Eye (tissue), 1 donor: ENCODE measurements at places on chromosomes 4 and X.
A peak's percentile ranks its signal among the peaks of the same experiment; 100 is the strongest.

GRCh38 chrX:152136312-152136711 lies 2.1 kb downstream of the MAGEA10 start:
- DNase-seq = no peak

- DNase-seq = no peak
These were observed 117.9 kb downstream of the TBC1D19 start for GRCh38 chr4:26701786-26702227.

DNA sequence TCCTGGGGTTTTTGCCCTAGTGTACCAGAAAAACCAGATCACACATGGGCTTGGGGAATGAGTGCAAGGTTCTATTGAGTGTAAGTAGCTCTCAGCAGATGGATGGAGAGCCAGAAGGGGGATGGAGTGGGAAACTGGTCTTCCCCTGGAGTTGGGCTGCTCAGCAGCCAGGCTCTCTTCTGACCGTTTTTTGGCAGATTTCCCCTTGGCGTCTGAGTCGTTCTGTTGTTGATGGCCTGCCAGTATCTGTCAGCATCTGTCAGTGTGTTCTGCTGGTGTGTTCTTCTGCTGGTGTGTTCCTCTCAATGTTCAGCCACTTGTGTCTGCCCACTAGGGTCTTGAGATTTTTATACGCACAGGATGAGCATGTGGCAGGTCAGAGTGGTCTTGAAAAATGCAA lies 633.9 kb upstream of the CPEB2 start:
- no peak for DNase-seq

- DNase-seq = no peak
These were observed 999 bp upstream of the KLHL15 start for GRCh38 chrX:24027985-24028384.

DNA sequence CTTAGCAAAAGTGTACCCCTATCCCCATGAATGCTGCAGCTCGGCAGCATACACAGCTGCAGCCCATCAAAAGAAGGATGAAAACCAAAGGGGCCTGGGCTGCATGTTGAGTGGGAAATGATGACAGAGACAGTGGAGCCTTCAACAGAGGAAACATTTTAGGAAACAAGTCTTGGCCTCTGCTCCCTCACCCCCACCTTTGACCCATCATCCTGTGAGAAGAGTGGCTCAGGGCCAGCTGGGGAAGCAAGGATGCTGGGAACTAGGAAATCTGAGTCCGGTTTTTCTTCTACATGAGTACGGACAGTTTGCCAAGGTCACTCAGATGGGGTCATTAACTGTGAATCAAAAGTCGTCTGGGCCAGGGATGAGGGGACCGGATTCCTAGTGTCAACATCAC lies 37.2 kb downstream of the IDS start:
- no peak for DNase-seq

GRCh38 chrX:107773906-107774435 lies 1.6 kb downstream of the TSC22D3 start:
- DNase-seq = peak; percentile 6

- DNase-seq = no peak
These were observed 199.9 kb upstream of the MAB21L2 start for GRCh38 chr4:150382028-150382427.

DNA sequence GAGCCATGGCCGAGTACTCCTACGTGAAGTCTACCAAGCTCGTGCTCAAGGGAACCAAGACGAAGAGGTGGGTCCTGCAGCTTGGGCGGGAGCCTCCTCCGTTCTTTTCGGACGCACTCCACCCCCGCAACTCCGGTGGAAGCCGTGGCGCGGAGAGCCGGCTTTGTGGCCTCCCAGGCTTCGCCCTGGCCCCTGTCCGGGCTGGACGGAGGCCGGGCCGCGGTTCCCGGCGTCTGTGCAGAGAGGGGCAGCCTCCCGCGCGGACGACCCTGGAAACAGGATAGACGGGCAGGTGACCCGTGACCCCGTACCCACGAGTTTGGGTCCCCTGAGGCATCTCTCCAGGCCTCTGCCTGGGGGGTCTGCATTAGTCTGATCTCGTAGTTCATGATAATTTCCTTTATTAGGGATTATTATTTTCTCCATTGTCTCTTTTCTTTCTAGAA lies 356 bp downstream of the FRG1 start:
- no peak for DNase-seq

- DNase-seq = peak; percentile 63
These were observed 905.2 kb downstream of the TRAM1L1 start for GRCh38 chr4:116180157-116180601.

- DNase-seq = no peak
These were observed 280.8 kb downstream of the ANKRD50 start for GRCh38 chr4:124431653-124432192.

DNA sequence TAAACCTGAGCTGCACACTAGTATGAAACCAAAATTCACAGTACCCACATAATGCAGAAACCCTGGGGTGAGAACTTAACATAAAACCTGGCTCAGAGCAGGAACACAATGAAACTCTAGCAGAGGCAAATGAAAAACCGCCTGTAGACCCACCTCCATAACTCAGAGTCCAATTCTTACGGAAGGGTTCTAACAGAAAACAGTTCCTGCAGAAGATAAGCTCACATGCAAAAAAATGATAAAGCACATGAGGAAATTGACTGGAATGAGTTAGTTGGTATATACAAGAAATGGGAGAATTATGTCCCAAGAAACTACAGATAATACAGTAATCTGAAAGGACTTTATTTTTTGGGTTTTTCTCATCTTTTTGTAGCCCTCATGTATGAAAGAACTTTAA lies 14.7 kb downstream of the RTL9 start:
- no peak for DNase-seq

DNA sequence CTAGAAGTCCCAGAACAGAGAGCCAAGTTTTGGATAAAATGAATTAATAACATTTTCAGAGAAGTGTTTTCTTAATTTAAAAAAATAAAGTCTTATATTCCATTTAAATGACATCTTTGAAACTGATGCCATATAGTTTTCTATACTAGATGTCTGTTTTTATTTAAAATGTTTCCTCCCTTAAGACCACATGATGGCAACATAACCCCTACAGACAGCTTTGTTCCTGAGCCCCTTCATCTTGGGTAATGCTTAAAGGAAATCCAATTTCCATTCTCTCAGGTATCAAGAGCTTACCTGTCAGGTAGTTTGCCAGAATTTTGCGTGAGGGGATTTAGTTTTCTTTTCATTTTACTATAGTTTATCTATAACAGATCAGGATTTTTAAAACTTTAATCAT lies 181.4 kb upstream of the UGT8 start:
- no peak for DNase-seq

DNA sequence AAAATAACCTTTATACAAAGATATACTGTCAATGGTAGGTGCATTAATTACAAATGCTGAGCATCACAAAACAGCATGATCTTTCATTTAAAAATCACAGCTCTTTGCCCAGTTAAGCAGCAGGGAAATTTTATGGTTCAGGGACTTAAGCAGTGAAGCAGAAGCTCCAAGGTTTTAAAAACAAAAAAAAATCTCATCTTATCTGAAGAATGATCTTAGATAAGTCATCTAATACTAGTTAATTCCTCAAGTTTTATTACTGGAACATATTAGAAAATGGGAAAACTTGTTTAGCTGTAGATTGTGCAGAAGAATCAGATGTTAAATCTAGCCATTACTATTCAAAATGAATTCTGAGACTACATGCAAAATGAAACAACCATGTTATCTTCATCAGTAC lies 289.9 kb downstream of the GASK1B start:
- DNase-seq = peak; percentile 64

DNA sequence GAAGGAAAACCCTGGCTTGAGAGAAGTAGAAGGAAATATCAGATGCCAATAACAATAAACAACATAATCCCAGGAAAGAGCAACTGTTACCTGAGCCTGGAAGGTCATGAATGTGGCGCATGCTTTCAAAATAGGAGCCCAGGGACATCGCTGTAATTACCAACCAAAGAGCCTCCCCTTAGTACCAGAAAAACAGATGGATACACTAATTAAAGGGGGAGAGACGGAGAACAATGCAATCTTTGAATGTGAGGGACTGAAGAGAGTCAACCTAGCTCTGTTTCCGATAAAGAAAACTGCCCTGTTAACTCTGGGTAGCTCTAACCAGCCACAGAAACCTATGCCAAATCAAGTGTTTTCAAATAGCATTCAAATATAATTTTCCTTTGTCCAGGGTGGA lies 161.4 kb downstream of the ENOX2 start:
- no peak for DNase-seq

DNA sequence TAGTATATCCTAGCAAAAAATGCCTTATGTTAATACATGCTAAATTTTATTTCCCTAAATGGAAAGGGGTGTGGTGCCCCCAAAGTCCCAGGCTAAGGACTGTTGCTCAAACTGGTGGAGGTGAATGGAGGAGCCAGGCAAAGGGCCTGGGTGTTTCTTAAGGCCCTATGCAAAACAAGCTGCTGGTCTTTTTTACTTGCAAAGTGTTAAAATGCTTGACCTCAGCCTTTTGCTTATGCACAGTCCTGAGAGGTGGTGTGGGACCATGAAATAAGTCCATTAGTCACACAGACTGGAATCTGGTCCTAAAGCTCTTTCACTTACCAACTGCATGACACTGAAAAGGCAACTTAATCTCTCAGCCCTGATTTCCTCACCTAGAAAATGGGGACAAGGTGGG lies 223.5 kb upstream of the MBNL3 start:
- no peak for DNase-seq

- no peak for DNase-seq
These were observed 130.4 kb downstream of the ARHGAP6 start for GRCh38 chrX:11535156-11535919.

GRCh38 chr4:42339935-42340406 lies 57.3 kb upstream of the SHISA3 start:
- DNase-seq = no peak

DNA sequence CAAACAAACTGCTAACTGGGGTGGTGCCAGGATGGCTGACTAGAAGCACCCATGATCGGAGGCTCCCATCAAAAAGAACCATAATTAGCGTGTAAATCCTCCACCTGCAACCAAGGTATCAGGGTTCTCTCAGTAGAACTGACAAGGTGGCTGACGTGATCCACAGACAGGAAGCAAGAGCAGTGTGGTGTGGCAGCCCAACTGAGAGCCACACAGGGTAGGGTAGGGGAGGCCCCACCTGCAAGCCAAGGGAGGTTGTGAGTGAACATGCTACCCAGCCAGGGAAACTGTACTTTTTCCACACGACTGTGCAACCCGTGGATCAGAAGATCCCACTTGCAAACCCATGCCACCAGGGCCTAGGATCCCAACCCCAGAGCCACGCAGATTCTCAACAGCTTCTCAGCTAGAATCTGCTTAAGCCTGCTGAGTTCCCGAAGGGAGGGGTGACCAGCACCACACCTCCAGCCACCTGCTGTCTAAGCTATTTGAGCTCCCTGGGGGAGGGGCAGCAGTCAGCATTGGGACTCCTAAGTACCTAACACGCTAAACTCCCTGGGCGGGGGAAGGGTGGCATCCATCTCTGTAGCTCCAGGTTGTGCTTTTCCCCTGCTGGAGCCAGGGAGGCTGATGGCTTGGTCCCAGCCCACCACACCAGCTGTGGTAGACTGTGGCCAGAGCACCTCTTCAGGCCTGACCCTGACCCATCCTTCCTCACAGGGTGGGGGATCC lies 425.1 kb downstream of the GPM6A start:
- DNase-seq = no peak

- no peak for DNase-seq
These were observed 68.4 kb downstream of the MFAP3L start for GRCh38 chr4:169957785-169958184.

DNA sequence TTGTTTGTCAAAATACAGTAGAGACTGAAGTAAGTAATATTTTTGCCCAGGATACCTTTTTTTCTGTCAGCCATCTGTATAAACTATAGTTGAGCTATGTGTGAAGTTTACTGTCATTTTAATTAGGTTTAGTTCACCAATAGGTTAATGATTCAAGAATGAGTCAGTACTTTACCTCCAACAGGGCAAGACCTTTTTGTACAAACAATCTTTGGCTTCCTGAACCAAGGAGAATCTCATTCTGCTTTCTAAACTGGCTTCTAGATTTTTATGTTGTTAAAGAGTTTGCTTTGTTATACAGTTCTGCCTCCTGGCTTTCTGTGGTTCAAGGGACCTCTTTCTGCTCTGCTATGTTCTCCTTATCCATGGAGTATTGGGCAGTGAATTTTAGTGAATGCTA lies 412.0 kb upstream of the NR3C2 start:
- no peak for DNase-seq

DNA sequence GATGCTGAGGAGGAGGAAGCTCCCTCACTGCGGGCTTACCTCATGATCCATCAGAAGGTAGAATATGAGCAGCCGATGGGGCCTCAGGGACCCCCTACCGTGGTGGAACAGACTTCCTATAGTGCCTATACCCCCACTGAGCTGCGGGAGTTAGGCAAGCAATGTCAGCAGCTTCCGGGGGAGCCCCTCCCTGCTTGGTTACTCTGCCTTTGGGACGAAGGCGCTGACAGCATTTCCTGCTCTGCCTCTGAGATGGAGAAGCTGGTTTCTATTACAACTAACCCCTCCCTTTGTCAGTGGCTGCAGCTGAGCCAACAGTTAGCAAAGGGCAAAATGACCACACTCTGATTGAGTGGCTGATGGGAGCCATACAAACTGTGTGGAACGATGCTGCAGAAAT lies 430.7 kb downstream of the IDS start:
- DNase-seq = peak; percentile 7

GRCh38 chrX:107856289-107856688 lies 30.6 kb downstream of the MID2 start:
- DNase-seq = no peak

DNA sequence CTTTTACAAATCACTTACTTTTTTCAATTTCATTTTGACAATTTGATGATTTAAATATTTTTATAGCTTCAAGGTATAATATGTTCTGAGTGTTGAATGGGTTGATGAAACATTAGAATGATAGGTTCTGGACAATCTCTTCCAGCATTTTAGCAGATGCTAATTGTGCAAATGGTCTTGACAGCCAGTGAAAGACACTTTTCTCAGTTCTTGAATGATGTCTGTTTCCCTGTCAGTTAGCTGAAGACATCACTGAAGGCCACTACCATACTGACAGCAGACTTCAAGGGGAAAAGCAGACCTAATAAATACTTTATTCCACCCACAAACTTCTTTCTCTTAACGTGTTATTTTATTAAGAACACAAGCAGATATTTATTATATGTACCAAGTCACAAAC lies 498.6 kb downstream of the GRXCR1 start:
- DNase-seq = peak; percentile 52

- DNase-seq = no peak
These were observed 6.5 kb upstream of the USP46 start for GRCh38 chr4:52665592-52665991.

DNA sequence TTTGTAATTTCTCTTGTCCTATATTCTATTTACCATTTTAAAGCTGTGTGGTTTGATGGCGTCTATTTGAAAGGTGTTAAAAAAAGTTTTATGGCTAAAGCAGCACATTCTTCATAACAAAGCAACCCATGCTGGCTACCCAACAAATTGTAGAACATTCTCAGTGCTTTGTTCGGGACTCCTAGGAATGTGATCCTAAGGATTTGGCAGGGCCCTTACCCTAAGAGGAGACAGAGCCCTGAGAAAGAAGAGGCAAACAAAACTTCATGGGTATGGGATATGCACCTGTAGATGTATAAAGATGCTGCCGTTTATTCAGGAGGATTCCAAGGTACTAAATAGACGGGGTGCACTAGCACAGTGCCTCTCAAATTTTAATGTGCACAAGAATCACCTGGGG lies 370.8 kb upstream of the DIPK2B start:
- no peak for DNase-seq
